ENCODE measurements at places on chromosomes 1 and 21.
A peak's percentile ranks its signal among the peaks of the same experiment; 100 is the strongest.

- DNase-seq, result no peak
Measured at GRCh38 chr21:17794518-17795145, 24.5 kb downstream of the C21orf91 start.

GRCh38 chr1:69088571-69088970 lies 479.2 kb upstream of the LRRC7 start:
- DNase-seq, result no peak

- DNase-seq, result no peak
Measured at GRCh38 chr1:111878091-111878490, 111.4 kb downstream of the KCND3 start.

DNA sequence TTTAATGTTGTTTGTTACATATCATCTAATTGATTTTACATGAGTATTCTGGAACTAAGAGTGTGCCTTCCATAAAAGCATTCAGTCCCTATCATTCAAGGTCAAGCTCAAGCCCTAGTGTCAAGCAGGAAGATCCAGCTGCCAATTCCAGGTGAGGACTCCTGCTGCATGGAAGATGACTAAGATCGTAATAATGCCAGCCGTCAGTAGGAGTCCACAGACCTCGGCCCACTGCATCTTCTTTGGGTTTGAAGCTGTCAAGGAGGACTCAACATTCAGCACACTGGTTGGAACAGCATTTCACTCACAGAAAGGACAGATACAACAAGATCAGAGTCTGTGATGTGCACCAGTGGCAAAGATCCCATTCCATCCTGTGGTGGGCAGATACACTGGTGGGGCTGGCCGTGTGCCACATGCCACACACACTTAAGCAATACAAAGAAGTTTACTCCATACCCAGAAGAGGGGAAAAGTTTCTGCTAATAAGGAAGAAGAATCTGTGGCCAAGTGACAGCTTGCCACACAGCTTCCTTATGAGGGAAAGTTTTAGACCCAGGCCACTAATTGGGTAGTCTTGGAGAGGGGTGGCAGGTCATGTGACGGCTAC lies 160.4 kb downstream of the PIK3R3 start:
- DNase-seq, result no peak

GRCh38 chr1:63807046-63807445 lies 33.2 kb downstream of the ROR1 start:
- DNase-seq, result no peak

GRCh38 chr1:235708390-235708962 lies 58.9 kb upstream of the GNG4 start:
- DNase-seq, result no peak

- no peak for DNase-seq
Measured at GRCh38 chr21:38915546-38915945, 109.8 kb downstream of the ETS2 start.

GRCh38 chr1:160823296-160823695 lies 27.3 kb downstream of the LY9 start:
- no peak for DNase-seq

- no peak for DNase-seq
Measured at GRCh38 chr1:213120961-213121360, 69.9 kb downstream of the RPS6KC1 start.

DNA sequence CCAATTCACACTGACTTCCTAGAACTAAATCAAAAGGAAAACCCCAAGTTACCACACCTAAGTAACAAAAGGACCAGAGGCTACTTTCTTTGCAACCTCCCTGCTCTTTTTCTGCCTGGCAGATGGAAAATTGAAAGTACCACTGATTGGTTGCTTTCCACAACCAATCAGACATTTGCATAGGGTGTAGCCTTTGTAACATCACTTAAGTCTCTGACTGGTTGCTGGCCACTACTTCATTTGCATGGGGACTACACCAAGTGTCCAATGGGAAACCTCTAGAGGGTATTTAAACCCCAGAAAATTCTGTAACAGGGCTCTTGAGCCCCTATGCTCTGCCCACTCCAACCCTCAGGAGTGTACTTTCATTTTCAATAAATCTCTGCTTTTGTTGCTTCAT lies 365.0 kb downstream of the LTN1 start:
- DNase-seq, result no peak

DNA sequence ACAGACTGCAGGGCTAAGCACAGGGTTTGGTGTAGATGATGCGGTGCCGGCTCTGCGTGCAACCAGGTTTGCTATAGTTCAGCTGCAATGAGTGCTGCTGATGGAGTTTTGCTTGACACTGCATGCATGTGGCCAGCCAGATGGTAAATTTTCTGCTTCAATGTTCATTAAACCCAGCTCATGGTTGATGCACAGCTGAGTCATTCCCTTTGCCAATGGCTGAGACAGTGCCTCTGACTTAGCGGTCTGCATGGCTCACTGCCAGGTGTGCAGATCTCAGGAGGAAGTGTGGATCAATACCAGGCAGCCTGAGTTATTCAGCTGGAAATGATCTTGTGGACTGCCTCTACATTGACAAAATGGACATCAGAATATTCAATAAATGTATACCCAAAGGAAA lies 172.7 kb upstream of the ZP4 start:
- no peak for DNase-seq

DNA sequence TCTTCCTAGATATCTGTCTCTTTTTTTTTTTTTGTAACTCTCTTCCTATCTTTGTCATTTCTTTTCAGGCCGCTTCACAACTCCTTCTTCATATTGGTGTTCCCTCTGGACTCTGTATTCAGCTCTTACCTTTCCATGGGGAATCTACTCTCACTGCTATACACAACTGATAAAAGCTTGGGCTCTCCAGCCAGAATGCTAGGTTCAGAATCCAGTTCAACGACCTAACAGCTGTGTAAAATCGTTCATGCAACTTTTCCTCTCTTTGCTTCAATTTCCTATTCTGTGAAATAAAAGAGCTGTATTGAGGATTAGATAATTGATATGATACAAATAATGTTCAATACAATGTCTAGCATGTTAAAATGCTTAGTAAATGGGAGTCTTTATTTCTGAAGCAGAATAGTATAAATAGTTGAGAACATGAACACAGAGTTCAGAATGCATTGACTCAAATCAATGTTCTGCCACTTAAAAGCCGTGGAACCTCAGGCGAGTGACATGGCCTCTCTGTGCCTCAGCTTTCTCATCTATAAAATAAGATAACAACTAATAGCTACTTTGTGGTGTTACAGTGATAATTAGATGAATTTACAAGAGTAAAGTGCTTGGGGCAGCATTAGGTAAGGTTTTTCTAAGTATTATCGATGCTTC lies 88.5 kb downstream of the DENND1B start:
- no peak for DNase-seq

- peak; percentile 84 for DNase-seq
Measured at GRCh38 chr1:45584351-45585109, 689 bp downstream of the NASP start.

- no peak for DNase-seq
Measured at GRCh38 chr1:48073798-48074530, 76.8 kb upstream of the TRABD2B start.

GRCh38 chr1:239735111-239735510 lies 348.7 kb downstream of the CHRM3 start:
- DNase-seq, result no peak

DNA sequence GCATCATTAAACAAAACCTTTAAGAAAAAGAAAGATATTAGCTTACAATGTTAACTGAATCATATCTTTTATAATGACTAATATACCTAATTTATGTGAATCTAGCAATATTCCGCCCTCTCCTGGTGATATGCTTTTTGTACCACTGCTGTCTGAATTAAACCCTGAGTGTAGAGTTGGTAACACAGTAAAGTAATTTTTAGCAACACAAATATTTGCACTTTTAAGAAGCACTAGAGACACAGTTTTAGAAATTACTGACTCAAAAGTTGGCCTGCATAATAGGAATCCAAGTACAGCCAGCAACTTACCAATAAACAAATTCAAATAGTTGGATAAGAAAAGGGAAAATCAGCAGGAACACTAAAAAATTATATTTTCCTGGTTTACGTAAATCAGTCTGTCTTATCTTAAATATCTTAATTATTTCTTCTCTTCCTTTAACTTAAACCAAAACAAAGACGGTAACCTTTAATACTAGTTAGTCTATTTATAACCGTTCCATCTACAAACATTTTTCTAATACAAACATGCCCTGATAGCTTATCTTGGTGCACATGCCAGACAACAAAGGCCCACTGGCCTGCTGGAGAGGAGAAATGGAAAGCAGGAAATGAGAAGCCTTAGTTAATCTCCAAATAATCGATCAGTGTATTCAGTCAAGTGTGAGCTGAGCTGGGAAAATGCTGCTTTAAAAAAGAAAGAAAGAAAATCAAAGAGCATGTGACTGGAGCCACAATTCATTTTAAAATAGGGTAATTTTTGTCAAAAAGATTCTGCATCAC lies 246.0 kb downstream of the RERE start:
- DNase-seq, result no peak

DNA sequence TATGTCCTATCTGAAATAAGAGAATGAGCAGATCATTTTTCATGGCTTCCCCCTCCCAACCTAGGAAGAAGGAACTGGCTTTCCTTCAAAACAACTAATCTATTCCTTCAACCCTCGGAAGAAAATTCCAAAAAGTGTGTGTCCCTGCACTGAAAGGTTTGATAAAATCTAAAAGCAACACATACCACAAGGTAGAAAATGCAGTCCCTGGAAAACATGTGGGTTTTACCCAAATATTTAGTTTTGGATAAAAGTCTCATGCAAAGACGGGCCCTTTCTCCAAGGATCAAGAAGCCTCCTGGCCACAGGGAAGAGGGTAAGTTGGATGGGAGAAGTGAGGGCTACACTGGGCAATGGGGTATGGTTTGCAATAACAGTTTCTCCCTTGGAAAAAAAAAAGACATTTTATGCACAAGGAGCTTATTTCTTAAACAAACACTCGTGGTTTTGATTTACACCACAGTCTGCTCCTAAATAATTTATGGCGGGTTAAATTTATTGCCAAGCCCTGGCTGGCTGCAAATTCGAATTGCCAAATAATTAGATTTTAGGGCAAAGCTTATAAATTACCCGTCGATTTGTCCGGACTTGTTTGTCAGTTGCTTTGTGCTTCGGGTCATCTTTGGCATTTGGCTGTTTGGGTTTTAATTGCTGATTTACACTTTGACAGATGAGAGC lies 28.9 kb downstream of the ERI3 start:
- DNase-seq, result no peak

- DNase-seq, result no peak
Measured at GRCh38 chr1:221565711-221566110, 176.2 kb downstream of the DUSP10 start.

DNA sequence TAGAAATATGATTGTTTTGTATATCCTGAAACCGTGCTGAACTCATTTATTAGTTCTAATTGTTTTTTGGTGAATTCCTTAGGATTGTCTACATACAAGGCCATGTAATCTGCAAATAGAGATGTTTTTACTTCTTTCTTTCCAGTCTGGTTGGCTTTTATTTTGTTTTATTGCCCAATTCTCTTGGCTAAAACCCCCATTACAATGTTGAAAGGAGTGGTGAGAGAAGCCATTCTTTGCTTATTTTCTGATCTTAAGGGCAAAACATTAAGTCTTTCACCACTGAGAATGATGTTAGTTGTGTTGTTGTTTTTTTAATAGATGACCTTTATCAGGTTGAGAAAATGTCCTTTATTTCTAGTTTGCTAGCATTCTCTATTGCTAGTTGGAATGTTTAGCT lies 157.3 kb downstream of the NTMT2 start:
- DNase-seq, result no peak

DNA sequence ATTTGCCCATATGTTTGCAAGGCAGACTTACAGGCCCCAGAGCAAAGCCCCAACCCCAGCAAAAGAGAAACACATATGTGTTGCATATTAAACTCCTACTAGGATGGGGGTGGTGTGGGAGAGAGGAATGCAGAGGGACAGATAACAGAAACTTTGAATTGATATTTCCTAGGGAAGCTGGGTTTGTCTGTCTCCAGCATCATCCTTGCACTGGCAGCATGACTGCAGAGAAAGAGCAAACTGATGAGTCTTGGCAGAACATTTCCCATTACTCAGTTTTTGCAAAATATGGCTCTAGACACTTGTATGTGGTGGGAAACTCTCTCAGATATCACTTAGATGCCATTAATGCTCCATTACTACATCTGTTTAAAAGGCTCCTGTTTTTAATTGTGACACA lies 43.8 kb upstream of the MARK1 start:
- DNase-seq, result no peak
